Activated CD4-positive, alpha-beta T cell treated with anti-CD3 and anti-CD28 coated beads, Interleukin-2, amount 50 U/mL, for 16 hours (primary cell): ENCODE measurements at places on chromosomes 16 and 17.

GRCh38 chr17:49515196-49515770 lies 20.2 kb downstream of the NGFR start:
- no peak for DNase-seq

DNA sequence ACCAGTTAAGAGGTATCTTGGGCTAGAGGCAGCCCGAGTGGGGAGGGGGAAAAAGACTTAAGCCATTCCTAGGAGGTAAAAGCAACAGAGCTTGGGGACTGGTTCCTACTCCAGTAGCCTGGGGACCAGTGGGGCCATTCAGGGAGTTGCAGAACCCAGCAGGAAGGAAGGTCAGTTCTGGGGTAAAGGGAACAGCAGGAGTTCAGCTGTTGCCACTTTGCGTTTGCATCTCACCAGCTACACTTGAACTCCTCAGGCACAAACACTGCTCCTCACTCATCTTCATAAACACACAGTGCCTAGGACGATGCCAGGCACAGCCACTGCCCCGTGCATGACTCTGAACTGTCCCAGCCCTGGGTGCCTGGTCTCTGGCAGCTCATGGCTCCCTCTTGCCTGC lies 4.0 kb downstream of the HAP1 start:
- DNase-seq, result no peak

GRCh38 chr17:1078831-1079561 lies 82.1 kb downstream of the TIMM22 start:
- no peak for DNase-seq

DNA sequence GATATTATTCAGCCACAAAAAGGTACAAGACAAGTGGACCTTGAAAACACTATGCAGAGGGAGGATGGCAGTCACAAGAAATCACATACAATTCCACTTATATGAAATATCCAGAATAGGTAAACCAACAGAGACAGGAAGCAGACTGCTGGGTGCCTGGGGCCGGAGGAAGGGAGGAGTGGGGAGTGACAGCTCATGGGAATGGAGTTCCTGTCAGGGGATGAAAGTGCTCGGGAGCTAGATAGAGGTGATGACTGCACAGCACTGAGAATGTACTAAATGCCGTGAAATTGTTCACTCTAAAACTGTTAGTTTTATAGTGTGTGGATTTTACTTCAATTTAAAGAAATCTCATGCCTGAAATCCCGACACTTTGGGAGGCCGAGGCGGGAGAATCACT lies 74.2 kb upstream of the MED9 start:
- no peak for DNase-seq

DNA sequence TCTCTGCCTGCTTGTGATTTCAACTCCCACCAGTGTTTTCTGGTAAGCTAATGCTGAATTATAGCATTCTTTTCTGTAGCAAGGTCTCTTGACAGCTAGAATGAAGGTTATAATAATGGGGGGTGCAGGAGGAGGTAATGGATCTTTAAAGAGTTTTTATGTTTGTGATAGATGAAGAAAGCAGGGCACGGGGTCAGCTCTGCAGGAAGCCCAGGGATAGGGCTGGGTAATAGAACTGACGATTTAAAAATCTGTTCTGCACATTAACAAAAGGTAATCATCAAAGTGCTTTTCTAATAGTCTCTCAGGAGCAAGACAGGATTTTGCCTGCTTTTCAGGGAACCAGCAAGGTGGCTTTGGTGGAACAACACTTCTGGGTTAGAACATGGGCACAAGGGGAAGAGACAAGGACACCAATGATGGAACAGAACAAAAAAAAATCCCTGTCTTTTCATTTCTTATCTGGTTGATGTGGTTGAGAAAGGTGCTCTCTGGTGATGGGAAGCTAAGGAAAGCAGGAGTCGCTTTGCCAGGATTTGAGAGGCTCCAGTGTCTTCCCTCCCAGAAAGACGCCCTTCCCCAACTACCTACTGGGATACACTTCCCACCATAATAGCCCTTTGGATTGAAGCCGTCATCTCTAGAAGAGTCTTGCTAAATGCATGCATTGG lies 263.1 kb downstream of the PHKB start:
- no peak for DNase-seq

- no peak for DNase-seq
These were observed 114.3 kb upstream of the KCNJ16 start for GRCh38 chr17:69960755-69961154.

- no peak for DNase-seq
These were observed 29.4 kb downstream of the OR1D5 start for GRCh38 chr17:3033741-3034577.

DNA sequence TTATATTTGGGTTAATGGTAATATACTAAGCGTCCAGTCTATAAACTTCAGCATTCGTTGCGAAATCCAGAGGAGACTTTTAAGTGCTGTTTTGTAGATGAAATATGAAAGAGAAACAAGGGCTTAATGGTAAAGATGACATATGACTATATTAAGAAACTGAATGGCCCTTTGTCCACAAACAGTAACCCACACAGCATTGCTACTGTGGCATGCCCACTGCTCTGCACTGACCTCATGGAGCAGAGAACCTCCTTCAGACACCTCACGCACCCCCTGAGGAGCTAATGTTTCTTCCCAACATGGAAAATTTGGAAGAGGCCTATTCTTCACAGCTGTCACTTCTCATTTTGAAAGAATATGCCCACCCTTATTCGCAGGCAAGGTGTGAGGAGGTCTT lies 26.7 kb downstream of the ASPA start:
- no peak for DNase-seq

DNA sequence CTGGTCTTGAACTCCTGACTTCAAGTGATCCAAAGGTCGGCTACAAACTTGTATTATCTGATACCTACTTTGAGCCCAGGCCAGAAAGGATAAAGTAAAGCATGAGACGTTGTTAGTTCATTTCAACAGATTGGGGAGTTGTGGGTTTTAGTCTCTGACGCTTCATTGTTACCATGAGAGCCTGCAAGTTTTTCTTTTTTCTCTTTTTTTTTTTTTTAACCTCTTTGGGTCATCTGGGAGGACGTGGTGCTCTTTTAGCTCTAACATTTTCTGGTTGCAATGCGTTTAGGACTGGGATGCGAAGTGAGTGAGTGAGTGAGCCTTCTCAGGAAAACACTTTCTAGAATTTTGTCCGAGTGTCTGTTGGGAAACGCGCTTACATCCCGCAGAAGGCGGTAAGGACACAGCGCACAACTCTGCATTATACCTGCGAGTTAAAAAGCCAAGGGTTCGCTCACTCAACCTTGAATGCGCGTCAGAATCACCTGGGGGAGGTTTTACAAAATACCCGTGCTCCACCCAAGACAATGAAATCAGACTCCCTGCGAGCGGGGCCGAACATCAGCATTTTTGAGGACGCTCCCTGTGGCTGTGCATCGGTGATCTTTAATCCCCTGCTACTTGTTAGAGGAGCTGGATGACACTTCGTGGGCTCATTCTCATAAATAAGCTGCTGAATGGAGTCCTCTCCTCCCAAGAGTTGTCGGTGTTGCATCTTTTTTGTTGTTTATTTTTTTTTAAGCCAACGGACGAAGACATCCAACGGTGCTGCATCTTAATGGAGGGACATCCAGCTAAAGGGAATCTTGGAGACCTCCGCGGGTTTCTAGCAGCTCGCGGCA lies 629 bp upstream of the RNF135 start:
- DNase-seq, result no peak
